ENCODE measurements at places on chromosomes 4 and X. TPM values are rescaled to one million over a fixed set of nuclear protein-coding genes. Genes with fewer than 3 reads are reported as not detected.

GRCh38 chr4:124642846-124643245 is 69.7 kb downstream of the ANKRD50 start:
- no peak for DNase-seq
- no peak overlapping the region for H3K4me3 ChIP-seq
- H3K27ac ChIP-seq, result no peak overlapping the region
- H3K27me3 ChIP-seq, result no peaks in the 10 kb centered on the region
- no peaks in the 10 kb centered on the region for H3K36me3 ChIP-seq
- no peaks in the 10 kb centered on the region for H3K4me1 ChIP-seq

DNA sequence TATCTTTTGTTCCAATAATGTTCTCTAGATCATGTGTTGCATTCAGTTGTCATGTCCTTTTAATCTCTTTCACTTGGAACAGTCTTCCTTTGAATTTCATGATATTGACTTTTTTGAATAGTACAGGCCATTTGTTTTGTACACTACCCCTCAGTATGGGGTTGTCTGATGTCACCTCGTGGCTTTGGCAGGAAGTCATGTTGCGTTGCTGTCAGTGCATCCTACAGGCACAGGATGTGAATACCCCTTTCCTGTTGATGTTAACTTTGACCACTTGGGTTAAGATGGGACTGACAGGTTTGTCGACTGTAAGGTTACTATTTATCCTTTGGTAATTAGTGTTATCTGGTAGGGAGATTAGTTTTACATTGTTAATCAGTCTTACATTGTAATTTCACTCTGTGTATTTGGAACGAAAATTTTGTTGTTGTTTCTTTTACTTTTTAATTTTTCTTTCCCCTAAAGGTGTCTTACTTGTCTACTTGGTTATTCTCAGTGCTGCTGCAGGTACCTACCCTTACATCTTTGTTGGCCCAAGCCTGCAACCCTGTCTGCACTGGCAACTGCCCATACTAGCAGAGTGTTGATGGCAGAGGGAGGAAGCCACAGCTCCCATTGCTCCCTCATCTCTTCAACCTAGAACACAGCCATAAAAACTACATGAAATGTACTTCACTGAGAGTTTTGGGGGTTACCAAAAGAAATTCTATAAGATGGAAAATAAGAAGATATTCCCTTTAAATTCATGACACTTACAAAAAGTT is 14.7 kb upstream of the ATP8A1 start:
- no peak overlapping the region for H3K27ac ChIP-seq
- no peaks in the 10 kb centered on the region for H3K4me1 ChIP-seq
- DNase-seq, result no peak
- no peak overlapping the region for H3K4me3 ChIP-seq
- no peaks in the 10 kb centered on the region for H3K27me3 ChIP-seq
- no peaks in the 10 kb centered on the region for H3K36me3 ChIP-seq

GRCh38 chr4:153758136-153758535 is 1.7 kb downstream of the RNF175 start:
- no peak overlapping the region for H3K4me3 ChIP-seq
- no peaks in the 10 kb centered on the region for H3K4me1 ChIP-seq
- no peak for DNase-seq
- no peak overlapping the region for H3K27ac ChIP-seq

DNA sequence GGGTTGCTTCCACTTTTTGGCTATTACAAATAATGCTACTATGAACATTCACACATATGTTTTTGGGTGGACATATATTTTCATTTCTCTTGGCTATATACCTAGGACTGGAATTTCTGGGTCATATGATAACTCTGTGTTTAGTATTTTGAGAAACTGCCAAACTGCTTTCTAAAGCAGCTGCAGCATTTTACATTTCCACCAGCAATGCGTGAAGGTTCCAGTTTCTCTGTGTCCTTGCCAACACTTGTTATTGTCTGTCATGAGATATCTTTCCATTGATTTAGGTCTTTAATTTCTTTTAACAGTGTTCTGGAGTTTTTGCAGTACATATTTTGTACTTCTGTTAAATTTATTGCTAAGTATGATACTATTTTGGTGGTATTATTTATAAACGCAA is 48.3 kb downstream of the CLCN5 start:
- H3K27ac ChIP-seq, result no peak overlapping the region
- no peaks in the 10 kb centered on the region for H3K4me1 ChIP-seq
- H3K4me3 ChIP-seq, result no peak overlapping the region
- H3K27me3 ChIP-seq, result no peaks in the 10 kb centered on the region

Gene WDR17
- total RNA-seq, result 1.6 TPM

- no peak overlapping the region for H3K27ac ChIP-seq
- DNase-seq, result no peak
- no peaks in the 10 kb centered on the region for H3K4me1 ChIP-seq
- no peak overlapping the region for H3K4me3 ChIP-seq
- peaks cover 3% of the 10 kb centered on the region for H3K27me3 ChIP-seq
Measured at GRCh38 chrX:10166248-10166716, 9.5 kb downstream of the CLCN4 start.

- no peaks in the 10 kb centered on the region for H3K27me3 ChIP-seq
- no peaks in the 10 kb centered on the region for H3K36me3 ChIP-seq
Measured at GRCh38 chr4:35124106-35124505, 1120.2 kb downstream of the ARAP2 start.

DNA sequence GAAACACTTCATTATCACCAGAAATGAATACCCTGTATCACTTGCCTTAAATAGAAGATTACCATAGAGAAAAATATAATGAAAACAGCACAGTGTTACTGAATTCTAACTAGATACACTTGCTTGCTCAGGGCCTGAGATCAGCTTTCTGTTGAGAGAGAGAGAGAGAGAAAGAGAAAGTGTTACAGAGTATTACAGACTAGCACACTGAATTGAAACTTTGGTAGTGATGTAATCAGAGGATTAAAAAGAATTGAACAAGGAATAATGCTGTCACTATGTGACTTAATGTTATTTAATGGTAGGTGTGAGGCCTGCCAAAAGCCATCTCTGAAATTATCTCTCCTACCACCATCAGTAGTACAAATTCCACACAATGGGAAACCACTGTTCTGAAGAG is 35.5 kb upstream of the CASK start:
- H3K4me3 ChIP-seq, result no peak overlapping the region
- H3K4me1 ChIP-seq, result no peaks in the 10 kb centered on the region
- DNase-seq, result no peak
- no peak overlapping the region for H3K27ac ChIP-seq
- H3K27me3 ChIP-seq, result no peaks in the 10 kb centered on the region

- peak overlapping the region; percentile 50 for H3K4me3 ChIP-seq
- H3K27me3 ChIP-seq, result no peaks in the 10 kb centered on the region
- peak; percentile 23 for DNase-seq
- H3K4me1 ChIP-seq, result no peaks in the 10 kb centered on the region
- no peaks in the 10 kb centered on the region for H3K36me3 ChIP-seq
Measured at GRCh38 chrX:56564164-56564885, 898 bp downstream of the UBQLN2 start.

DNA sequence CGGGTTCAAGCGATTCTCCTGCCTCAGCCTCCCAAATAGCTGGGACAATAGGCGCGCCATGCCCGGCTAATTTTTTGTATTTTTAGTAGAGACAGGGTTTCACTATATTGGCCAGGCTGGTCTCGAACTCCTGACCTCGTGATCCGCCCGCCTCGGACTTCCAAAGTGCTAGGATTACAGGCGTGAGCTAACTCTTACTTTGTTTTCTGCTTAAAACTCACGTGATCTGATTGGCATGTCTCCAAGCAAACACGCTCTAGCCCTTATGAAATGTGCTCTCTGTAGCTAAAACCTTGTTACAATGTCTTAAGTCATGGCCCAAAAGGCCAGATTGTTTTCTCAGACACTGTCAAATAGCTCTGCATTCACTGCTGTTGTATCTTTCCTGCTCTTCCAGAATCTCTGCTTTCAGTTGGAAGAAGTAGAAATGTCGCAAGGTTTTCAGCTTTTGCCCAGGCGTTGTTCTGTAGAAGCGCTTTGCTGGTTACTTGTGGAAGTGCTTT is 39.7 kb upstream of the OGT start:
- H3K27ac ChIP-seq, result no peak overlapping the region
- H3K4me3 ChIP-seq, result peak overlapping the region; percentile 44
- H3K27me3 ChIP-seq, result no peaks in the 10 kb centered on the region
- no peaks in the 10 kb centered on the region for H3K4me1 ChIP-seq

- H3K4me3 ChIP-seq, result no peak overlapping the region
- no peaks in the 10 kb centered on the region for H3K36me3 ChIP-seq
- no peaks in the 10 kb centered on the region for H3K27me3 ChIP-seq
- H3K27ac ChIP-seq, result no peak overlapping the region
- no peaks in the 10 kb centered on the region for H3K4me1 ChIP-seq
- DNase-seq, result no peak
Measured at GRCh38 chr4:178086320-178086719, 644.1 kb upstream of the AGA start.

GRCh38 chrX:112802541-112802940 is 38.1 kb downstream of the AMOT start:
- DNase-seq, result no peak
- H3K27ac ChIP-seq, result no peak overlapping the region
- H3K4me1 ChIP-seq, result no peaks in the 10 kb centered on the region
- no peaks in the 10 kb centered on the region for H3K27me3 ChIP-seq
- no peak overlapping the region for H3K4me3 ChIP-seq

DNA sequence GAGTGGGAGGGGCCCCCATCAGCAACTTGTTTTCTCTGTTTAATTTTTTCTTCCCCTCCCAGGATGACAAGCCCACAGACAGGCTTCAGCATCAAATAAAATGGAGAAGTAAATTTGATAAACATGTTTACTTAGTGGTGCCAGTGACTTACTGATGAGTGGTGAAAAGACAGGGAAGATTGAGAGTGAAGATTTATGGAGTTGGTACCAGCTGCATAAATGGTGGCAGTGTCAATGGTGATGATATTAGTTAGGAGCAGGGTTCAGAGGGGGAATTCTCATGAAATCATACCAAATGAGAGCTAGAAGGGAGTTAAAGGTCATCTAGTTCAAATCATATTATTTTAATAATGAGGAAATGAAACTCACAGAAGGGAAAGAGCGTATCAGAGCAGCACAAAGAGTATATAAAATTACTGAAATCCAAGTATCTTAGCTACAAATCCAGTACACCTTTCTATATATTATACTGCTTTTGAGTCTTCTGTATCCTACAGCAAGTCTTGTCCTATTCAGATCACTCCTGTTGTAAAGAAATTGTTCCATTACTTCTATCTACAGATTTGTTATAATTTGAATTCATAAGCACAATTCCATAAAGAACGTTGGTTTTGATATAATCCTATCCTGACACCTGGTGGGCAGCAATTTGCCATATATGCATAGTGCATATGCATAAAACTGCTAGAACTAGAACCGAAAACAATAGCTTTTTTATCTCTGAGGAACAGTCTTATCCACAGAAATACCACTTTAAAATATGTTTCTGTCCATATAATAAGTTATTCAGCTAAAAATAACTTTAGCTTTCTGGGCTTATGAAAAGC is 5.0 kb downstream of the P2RY10 start:
- DNase-seq, result no peak
- no peaks in the 10 kb centered on the region for H3K36me3 ChIP-seq
- H3K4me3 ChIP-seq, result no peak overlapping the region
- H3K27me3 ChIP-seq, result no peaks in the 10 kb centered on the region
- H3K4me1 ChIP-seq, result no peaks in the 10 kb centered on the region

Gene ARHGAP6
- total RNA-seq, result 5.0 TPM

DNA sequence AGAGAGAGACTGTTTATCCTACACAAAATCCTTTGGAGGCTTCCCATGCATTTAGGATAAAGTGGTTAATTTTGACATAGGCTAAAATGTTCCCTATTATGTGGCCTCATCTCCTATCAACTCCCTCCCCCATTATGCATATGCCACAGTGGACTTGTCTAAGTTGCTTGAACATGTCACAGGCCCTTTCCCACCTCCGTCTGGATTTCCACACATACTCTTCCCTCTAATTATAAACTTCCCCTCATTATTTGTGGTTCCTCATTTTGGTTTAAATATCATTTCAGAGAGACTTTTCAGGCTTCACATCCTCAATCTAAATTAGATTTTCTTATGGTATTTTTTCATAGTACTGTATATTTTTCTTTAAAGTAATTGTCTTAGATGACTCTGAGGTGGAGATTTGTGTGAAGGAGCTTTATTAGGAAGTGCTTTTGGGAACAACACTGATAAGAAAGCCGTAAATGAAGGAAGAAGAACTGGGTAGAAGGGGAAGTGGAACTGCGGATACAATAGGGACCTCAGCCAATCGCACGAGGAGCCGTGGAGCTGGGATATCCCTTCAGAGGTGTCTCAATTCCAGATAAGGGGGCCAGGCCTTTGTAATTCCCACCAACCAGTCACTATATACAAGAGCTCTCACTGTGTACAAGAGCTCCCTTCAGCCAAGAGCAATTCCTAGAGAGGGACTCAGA is 7.9 kb downstream of the C4orf17 start:
- no peaks in the 10 kb centered on the region for H3K36me3 ChIP-seq
- H3K27me3 ChIP-seq, result no peaks in the 10 kb centered on the region
- no peaks in the 10 kb centered on the region for H3K4me1 ChIP-seq

Gene TADA2B
- total RNA-seq, result 24.0 TPM

Gene F11
- total RNA-seq, result 0.48 TPM

- H3K36me3 ChIP-seq, result no peaks in the 10 kb centered on the region
- H3K4me1 ChIP-seq, result peaks cover 5% of the 10 kb centered on the region
- no peak overlapping the region for H3K4me3 ChIP-seq
- H3K27me3 ChIP-seq, result no peaks in the 10 kb centered on the region
- DNase-seq, result no peak
- no peak overlapping the region for H3K27ac ChIP-seq
Measured at GRCh38 chr4:99029018-99029735, 33.7 kb downstream of the METAP1 start.

Data from colonic mucosa (tissue), 4 donors.